ENCODE measurements at places on chromosomes 16 and 17.
A peak's percentile ranks its signal among the peaks of the same experiment; 100 is the strongest.

GRCh38 chr17:75753514-75754377 lies 11.2 kb downstream of the GALK1 start:
- DNase-seq: peak; percentile 86

- DNase-seq: no peak
Measured at GRCh38 chr17:58378733-58379510, 26.9 kb upstream of the SUPT4H1 start.

GRCh38 chr17:40331743-40332641 lies 23.0 kb downstream of the RARA start:
- no peak for DNase-seq

DNA sequence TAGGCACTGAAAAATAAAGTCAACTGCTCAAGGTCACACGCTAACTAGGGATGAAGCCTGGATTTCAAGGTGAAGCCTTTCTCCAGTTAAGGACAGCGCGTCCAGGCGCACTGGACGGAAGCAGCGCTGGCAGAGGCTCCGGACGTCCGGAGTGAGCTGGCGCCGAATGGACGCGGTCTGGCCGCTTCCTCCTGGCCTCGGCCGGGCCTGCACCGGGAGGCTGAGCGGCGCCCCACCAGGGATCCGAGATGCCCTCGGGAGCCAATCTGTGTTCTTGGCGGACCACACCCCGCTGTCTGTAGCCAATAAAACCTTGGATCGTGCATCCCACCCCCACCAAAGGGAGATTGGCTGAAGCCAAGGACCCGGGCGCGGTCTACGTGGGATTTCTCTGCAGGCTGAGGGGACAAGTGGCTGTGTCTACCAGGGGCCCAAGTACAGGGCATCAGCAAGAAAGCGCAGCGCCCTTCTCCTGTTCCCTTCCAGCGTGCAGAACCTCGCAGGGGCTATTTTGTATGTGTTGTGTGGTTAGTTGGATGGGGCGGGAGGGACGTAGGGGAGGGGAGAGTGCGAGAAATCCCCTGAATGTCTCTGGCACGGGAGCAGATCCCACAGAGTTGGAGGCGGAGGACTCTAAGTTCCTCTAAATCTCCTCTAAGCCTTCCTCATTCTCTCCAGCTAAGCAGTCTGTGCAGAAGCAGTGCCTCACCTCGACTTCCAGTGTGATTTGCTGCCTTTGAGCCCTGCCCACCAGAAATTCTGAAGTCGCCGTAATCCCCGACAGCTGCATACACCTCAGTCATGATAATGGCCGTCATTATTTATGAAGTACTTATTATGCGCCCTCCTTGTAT lies 2.5 kb upstream of the AKAP10 start:
- DNase-seq: no peak

DNA sequence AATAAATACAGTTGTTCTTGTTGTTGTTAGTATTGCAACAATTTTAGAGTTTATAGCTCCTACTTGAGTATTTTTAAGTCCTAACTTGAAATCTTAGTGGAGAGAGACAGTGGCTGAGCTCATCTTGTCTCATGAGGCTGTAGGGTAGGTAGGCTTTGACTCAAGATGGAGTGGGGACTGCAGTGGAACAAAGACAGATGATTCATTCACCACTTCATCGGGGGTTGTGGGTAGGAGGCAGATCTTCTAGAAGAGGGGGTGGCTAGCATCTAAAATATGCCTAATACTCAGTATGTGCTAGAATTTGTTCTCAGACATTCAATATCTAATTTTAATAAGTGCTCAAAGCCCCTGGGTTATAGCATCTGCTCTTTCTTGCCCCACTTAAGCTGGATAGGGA lies 13.1 kb upstream of the MMD start:
- DNase-seq: no peak

DNA sequence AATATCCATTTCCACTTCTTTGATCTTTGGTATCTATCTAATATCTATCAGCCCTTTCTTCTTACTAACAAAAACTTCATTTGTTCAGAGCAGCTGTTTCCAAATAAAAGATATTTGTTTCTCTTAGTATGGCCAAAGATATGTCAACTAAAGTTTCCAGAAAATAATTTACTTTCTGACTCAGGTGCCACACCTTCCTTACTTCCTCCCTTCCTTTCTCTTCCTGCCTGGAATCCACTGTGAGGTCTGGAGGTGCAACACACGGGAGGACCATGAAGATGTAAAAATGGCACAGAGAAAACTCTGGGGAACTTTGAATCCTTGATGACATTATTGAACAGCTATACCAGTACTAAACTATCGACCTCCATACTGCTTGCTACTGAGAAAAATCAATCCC lies 14.0 kb downstream of the MED13 start:
- no peak for DNase-seq

GRCh38 chr16:86833136-86833535 lies 254.8 kb downstream of the FOXL1 start:
- peak; percentile 15 for DNase-seq

GRCh38 chr17:48727415-48728175 lies 955 bp downstream of the HOXB13 start:
- DNase-seq: no peak

DNA sequence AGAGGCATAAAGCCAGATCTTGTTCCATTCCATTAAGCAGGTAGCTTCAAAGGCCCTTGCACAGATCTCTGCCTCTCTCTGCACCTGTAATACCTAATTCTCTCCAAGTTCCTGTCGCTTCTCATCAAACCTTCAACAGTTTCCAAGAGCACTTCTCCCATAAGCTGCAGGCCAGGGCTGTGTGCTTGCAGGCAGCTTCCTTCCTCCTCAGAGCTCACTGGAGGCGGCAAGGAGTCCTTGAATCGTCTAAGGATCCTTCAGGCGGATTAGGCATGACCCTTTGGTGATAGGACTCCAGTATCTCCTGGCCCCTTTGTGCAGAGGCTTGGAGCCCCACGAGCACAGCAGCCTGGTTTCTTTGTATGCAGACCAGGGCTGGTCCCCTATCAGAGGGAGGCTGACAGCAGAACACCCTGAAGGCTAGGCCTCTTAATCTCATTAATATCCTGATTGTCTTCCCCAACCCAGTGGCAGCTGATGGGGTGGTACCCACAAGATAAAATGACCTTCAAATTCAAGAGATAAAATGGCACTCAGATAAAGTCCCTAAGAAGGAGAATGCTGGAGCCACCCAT lies 19.8 kb downstream of the HNF1B start:
- no peak for DNase-seq

DNA sequence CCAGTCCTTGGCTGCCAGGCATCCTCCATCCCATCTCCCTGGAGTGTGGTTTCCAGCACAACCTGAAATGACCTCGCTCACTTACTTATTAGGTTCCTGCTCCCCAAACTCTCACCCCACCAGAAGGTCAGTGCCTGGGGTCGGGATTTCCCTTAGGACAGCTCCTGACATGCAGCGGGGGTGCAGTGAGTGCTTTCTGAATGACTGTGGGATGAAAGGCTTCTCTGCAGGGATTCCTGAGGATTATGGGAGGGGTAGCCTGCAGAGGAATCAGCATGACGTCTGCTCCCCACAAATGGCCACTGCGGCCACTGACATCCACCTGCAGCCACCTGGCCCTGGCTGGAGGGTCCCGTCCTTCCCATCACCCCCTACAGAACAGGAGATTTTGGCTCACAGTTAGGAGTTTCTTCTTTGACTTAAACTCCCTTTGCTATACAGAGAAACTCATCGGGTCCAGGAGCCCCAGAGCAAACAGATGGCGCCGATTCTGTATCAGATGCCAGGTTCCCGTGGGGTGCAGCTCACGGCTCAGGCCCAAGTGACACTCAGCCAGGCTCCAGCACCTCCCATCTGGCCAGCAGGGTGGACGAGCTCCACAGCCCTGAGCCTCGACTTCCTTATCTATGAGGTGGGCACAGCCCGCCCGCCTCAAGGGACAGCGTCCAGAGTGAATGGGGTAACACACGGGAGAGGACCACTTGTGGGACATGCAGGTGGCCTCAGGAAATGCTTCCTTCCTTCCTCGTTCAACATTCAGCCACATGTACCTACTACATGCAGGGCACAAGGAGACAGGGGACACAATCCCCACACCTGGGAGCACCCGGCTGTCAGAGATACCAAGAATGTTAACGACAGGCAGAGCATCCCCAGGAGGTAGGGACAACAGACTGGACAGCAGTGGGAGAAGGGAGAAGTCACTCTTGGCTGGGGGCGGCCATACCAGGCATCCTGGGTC lies 69.8 kb downstream of the RMI2 start:
- DNase-seq: no peak

DNA sequence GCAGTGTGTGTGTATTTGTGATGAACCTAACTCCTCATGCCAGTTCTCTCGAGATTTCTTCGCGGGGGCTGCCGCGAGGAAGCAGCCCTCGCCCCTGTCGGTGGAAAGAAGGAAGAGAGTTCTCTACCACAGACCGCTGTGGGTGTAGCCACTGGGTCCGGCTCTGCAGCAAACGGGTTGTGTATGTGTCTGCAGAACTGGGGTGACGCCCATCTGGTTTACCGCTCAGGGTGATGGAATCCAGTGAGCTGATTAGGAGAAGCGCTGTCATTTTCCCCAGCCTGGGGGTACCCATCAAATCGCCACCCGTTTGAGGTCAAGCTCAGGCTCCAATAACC lies 7.7 kb downstream of the CORO6 start:
- DNase-seq: no peak

DNA sequence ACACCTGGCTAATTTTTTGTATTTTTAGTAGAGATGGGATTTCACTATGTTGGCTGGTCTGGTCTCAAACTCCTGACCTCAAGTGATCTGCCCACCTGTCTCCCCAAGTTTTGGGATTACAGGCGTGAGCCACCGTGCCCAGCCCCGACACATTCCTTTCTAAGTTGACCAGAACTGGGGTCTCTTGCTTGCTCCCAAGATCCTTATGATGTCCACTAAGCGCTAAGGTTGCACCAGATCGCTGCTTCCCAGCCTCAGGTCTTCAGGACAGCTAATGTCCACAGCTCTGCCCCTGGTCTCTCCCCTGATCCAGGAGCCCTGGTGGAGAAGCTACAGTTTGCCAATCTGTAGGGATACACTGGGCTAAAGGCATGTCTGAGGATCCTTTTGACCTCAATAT lies 29.5 kb downstream of the NSMCE1 start:
- no peak for DNase-seq

DNA sequence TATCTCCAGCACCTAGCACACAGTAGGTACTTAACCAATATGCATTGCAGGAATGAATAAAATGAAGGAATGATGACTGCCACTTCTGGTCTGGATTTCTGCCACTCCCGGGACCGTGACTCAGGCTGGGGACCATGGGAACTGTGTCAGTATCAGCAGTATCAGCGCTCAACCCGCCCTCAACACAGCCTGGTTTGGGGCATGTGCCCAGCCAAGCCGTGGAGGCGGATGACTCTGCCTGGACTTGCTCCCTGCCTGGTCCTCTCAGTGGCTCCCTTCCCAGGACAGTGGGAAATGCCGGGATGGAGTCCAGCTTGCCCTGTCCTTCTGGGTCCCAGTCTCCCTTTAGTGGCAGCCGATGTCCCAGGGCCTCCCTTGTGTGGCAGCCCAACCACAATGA lies 55.1 kb downstream of the SRCIN1 start:
- DNase-seq: no peak

- no peak for DNase-seq
Measured at GRCh38 chr16:48498769-48499631, 111.0 kb downstream of the N4BP1 start.

GRCh38 chr17:11921296-11921695 lies 76.0 kb downstream of the ZNF18 start:
- DNase-seq: no peak

- no peak for DNase-seq
Measured at GRCh38 chr16:27383556-27384243, 18.3 kb upstream of the IL21R start.

DNA sequence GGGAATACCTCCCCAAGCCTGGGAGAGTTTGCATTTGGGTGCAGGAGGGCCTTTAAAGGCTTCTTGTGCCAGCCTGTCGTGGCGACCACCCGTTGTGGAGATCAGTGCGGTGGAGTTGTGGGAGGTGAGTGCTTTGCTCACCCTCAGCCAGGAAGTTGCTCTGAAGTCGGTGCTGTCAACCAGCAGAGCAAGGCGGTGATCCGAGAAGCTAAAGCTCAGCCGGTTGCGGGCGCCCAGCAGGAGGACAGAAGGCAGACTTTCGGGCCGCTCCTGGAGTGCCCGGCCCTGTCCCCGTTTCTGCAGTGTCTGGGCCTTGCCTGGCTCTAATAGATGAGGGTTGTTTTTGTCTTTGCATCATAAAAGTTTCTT lies 1.4 kb downstream of the UBE2I start:
- peak; percentile 54 for DNase-seq

DNA sequence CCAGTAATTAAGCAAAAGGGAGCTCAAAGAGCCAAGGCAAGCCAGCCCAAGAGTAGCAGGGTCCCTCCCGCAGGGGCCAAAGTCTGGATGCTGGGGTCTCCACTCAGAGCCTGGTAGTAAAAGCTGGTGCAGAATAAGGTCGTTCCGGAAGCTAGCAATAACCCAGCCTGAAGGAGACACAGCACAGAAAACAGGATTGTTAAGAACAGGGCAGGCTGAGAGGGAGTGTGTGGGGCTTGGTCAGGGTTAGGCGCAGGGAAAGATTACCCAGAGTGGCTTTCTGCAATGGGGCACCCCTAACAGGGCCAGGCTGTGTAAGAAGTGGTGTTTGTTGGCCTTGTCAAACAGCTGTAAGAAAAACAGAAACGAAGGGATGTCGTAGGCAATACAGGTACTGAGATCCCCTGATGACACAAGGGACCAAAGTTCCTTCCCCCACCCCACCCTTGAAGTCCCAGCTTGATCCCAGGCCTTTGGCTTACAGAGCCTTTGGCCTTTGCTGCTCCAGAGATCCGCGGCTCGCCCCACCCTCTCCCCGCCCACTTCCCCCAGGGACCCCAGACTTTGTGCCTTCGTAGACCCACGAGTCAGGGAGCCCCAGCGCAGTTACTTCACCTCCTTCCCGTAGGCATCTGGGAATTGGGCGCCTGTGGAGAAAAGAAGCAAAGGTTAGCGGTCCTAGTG lies 712 bp downstream of the TMEM256 start:
- no peak for DNase-seq

DNA sequence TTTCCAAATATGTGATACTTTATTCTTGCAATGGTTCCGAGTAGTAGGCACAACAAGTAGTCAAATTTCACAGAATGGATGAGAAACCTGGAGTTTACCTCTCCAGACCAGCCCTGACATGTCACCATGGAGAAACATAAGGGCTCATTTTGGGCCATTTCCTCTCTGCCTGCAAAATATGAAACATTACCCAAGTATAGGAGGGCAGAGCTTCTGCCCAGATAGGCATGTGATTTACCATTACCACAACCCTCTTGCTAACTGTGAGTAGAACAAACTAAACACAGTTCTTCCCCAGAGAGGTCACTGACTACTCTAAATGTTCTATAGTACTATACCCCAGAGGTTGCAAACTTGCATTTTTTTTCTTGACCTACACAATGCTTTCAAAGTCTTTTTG lies 15.7 kb upstream of the KPNB1 start:
- DNase-seq: no peak

DNA sequence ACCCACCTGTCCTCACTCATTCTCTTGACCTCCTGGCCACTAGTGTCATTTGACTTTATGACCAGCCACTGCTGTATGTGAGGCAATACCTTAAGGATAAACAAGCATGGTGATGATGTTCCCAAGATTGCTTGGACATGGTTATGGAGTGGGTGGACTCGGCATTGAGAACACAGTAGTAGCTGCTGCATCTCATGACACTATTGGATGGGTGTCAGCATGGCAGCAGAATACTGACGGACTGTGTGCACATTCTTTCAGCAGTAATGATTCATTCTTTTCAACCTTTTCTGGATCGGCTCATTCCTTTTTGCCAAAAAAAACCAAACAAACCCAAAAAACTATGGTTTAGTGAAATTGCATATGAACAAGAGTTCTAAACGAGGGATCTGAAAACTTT lies 13.5 kb downstream of the SPECC1 start:
- DNase-seq: no peak

GRCh38 chr16:9647981-9648701 lies 534.1 kb downstream of the GRIN2A start:
- peak; percentile 27 for DNase-seq

Data from RPMI8226 (cell line).